Stimulated activated CD4-positive, alpha-beta T cell treated with anti-CD3 and anti-CD28 coated beads, Interleukin-15, amount 100 ng/mL, for 1 hour (primary cell): ENCODE measurements at places on chromosomes 2 and 18.

DNA sequence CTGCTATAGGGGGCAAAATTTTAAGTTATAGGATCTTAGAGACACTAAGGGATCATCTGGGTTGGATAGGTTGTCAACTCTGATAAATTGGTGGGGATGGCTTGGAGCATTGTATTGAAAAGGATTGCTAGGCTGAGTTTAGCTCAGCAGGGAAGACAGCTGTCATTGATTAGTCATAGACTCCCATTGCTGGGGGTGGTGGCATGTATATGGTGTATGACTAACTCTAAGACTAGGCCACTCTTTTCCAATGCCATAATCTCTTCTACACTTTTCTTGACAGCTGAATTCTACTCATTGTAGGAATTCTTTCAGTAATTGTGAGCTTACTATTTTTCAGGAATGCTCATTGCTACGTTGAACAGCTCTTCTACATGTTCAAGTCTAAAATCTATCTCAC, 81.3 kb upstream of the PELI1 start:
- DNase-seq, result no peak

- no peak for DNase-seq
Measured at GRCh38 chr18:63604791-63605567, 17.8 kb downstream of the SERPINB13 start.

DNA sequence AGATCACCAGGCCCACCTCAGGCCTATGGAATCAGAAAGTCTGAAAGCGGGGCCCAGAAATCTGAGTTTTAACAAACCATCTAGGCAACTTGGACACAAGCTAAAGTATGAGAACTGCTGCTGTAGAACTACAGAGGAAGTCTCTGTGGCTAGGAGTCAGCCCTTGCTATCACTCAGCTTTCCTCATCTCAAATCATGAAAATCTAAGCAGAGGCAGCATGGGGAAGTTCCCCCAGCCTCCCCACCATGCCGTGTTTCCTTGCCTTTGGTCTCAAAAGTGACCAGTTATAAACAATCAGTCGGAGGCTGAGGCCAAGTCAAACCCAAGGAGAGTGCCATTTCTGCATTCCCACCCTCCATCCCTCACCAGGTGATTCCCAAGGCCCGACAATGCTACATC, 404.7 kb downstream of the BCL11A start:
- no peak for DNase-seq

- no peak for DNase-seq
Measured at GRCh38 chr18:32378705-32379104, 92.0 kb downstream of the GAREM1 start.

DNA sequence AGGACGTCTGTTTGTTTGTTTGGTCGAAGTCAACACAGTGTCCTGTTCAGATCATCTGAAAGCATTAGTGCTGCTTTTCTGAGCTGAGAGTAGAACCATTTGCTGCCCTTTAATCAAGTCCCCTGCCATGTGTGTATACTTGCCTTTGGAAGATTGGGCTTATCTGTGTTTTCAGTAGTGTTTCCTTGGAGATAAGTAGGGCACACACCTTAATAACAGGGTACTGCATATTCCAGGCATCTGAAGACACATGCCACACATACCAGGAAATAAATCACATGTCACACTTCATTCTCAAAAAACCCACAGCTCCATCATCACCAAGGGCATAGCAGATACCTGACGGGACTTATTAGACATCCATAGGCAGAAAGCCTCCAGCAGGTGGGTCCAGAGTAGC, 157.4 kb downstream of the SOX11 start:
- DNase-seq, result no peak

DNA sequence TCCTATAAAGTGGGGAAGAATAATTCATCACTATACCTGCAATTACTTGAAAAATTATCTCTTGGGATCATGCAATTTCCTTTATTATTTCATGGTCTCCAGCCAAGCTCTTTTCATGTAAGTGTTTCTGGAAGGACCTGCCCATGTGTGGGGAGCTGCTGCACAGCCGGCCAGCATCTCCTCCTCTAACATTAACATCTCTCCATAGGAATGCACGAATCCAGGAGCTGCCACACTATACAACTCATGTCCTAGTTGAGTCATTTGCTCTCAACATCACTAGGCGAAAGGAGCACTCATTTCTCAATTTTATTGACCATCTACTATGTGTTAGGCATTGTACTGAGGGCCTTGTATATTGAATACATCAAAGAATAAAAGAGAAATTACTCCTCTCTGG, 144.3 kb upstream of the ERBB4 start:
- no peak for DNase-seq

DNA sequence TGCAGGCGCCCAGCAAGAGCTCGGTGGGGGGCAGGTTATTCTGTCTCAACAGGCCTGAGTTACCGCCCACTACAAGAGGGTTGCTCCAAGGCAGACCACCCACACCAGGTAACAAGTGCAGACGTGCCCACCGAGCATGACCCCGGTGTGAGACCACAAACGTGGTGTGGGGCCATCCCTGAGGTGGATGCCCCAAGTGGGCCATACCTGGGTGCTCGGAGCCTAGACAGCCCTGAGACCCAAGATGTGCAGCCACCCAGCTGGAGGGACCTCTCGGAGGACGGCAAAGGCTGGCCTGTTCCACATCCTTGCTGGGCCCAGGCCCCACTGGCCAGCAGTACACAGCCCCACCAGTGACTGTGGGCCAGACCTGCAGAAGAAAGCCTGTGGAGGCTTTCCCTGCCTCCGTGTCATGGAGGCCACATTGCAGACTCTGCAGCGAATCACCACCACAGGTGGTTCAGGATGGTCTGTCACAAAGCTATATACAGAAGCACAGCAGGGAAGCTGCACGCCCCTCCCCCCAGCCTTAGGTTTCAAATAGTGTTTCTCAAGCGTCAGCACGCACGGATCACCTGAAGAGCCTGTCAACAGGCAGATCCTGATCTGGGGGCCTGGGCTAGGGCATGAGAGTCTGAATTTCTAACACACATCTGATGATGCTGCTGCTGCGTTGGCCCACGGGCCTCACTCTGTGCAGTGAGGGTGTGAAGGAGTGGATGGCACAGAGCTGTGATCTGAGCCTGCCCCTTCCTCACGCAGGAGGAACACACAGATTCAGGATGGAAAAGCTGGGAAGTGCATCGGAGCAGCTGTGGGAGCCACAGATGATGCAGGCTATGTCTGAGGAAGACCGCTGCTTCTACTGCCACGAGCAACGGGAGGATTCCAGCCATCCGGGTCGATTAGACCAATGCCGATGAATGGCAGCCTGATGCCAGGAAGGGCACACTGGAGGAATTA, 96.8 kb downstream of the UXS1 start:
- no peak for DNase-seq

- DNase-seq, result no peak
Measured at GRCh38 chr2:12050396-12050795, 304.0 kb downstream of the LPIN1 start.

DNA sequence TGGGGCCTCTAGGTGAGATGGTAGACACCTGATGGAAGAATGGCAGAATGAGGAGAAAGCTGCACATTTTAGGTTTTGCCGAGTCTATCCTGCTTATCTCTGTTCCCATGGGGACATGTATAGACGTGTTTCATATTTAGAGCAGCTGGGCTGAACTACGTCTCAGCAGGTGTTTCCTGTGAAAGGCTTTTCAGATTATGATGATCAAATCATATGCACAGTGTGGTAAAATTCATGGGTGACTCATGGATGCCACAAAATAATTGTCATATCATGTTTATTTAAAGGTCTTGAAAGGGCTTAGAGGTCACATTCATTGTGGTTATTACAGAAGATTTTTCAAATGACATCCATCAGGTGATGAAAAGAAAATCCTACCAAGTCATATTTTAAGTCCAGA, 90.5 kb downstream of the ICOS start:
- DNase-seq, result no peak
